ENCODE measurements at places on chromosomes 12 and 14.

DNA sequence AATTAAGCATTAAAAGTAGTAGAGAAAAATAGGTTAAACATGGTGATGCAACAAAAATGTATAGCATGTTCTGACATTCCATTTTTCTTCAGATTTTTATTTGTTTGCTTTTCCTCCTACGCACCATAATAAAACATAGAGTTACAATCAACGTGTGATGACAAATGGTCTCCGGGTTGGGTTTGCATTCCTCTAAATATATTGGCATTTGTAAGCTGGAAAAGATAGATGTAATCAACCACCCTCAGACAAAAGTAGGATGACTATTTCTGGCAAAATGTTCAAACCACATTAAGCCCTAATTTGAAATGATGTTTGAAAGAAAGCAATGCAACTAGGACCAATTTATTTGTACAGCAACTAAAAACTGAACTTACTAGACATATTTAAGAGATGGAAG, 58.4 kb downstream of the SLC25A21 start:
- DNase-seq, result no peak

GRCh38 chr12:102833687-102834441, 83.2 kb downstream of the PAH start:
- no peak for DNase-seq

DNA sequence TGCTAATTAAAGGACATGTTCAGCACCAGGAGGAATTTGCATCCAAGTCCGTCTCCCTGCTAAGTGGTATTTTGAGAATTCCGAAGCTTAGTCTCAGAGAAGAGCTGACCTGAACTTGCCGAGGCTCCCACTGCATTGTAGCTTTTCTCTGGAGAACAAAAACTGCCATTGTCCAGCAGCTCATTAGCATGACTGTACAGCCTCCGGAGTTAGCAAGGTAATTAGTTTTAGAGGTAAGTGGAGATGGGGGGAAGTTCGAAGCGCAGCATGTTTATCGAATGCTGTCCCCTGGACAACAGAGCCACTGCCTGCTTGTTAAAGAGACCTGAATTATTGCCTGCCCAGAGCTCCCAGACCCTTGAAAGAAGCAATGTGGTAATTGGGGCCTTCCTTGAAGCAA, 160.3 kb upstream of the PELI2 start:
- no peak for DNase-seq

GRCh38 chr12:12024911-12025682, 45.6 kb upstream of the BCL2L14 start:
- DNase-seq, result peak; percentile 56

DNA sequence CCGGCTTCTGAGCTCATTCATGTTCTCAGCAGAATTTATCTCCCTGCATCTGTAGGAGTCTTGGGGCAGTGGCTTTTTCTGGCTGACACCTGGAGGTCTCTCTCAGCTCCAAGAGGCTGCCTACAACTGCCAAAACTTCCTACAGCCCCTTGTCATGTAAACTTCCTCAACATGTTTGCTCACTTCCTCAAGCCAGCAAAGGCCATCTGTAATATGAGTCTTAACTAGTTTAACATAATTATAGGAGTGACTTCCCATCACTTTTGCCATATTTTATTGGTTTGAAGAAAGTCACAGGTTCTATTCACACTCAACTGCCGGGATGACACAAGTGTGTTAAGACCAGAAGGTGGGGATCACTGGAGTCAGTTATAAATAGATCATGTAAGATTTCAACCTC, 194.0 kb downstream of the VRK1 start:
- no peak for DNase-seq

DNA sequence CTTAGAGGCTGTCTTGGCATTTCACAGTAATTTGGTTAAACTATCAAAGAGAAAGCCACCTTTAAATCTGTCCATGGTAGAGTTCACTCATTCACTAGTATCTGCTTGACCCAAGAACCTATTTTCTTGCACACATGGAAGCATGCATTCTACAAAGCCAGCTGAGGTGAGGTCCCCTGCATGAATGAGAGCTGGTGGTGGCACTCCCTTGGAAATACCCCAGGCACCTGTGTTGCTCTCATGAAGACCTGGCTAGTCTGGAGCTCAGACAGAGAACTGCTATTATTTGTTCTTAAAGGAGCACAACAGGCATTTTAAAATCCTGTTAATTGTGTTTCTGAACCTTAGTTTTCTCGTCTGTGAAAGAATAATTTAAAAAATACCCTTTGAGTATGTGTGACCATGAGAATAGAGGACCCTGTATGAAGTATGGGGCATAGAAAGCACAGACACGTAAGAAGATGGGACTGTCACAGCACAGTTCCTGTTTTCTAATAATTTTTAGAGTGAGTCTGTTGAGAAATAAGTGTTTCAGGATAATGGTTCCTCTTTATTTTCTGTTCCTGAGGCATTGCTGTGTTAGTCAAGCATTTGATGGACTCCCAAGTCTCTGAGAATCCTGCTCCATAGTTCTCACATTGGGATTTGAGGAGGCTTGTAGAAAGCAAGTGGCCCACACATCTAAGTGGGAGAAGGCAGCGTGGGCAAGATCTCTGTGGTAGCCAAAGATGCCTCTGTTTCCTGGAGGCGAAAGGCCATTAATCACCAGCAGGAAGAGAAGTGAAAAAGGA, 10.9 kb downstream of the RGS6 start:
- no peak for DNase-seq

DNA sequence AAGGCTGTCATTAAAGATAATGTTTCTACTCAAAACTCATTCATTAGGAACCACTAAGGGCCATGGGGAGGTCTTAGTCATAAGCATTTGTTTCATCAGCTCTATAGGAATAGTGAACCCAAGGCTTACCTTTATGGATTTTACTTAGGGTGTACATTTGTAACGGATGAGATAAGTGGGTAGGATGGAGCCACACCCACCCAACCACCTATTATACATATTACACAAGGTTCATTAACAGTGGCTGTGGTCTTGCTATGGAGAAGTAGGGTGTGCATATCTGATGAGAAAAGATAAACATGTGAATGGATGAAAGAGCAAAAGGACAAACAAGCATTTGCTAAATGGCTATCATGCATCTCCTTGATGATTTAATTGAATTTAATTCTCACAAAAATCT, 39.6 kb upstream of the ITPR2 start:
- no peak for DNase-seq

DNA sequence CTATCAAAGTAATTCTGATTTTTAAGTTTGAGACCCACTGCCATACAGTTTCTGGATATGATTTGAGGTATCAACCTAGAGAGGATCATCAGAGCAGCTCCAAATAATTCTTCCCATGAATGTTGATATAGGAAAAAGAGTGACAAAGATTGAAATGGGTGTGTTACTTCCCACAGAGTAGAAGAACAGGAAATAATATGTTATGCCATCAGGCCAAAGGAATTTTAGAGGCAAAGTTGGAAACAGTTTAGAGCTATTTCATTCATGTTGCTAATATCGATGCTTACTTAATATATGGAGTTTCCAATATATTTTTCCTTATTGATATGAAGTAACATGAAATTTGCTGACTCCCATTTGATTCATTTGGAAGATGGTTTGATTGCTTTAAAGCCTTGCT, 8.9 kb upstream of the MSRB3 start:
- no peak for DNase-seq

GRCh38 chr12:120055231-120056000, 61.1 kb downstream of the RAB35 start:
- no peak for DNase-seq

DNA sequence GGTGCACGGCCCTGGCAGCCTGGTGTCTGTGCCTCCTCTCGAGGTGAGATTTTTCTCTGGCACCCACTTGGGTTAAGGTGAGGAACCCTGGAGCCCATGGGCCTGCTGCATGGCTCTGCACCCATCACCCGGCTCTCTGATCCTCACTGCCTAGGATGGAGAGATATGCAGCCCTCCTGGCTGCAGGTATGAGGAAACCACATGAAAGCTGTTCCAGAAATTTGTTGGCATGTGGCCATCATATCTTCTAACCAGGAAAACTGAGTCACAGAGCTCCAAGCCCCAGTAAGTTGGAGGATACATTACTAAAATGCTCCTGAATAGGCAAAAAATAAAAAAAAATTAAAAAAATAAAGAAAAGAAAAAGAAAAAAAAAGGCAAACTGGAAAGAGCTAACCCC, 39.3 kb upstream of the DDX11 start:
- no peak for DNase-seq

GRCh38 chr12:117688446-117688845, 280.3 kb downstream of the KSR2 start:
- DNase-seq, result no peak

- DNase-seq, result no peak
These were observed 1089.3 kb downstream of the SLC16A7 start for GRCh38 chr12:60684988-60685655.

DNA sequence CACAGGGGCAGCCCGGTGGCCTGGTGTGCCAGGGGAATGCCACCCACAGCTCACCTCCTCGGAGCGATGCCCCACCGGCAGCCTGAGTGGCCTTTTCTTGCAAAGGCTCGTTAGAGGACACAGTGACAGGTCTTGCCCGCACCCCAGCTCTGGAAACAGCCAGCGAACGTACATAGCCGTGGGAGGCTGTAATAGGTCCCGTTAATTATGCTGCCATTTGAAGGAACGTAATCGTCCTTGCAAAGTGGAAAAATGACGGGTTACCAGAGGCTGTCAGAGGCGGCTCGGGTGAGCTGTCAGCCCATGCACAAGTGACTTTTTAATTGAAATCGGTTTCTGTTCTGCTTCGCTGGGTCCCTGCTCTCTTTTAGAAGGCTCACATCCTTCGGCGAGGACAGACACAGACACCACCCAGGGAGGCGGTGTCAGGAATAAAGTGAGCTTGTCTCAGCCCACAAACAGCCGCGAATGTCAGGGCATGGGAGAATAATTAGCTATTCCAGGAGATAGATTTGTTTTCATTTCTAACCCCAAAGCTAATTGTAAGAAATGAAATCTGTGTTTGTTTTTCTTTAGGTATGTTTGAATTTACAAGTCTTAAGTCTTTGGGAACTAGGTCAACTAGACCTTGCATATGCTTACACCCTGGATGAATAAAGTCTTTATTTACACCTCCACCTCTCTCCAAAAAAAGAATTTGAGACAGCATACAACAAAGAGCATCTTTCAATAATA, 77.2 kb upstream of the RFLNA start:
- DNase-seq, result no peak

DNA sequence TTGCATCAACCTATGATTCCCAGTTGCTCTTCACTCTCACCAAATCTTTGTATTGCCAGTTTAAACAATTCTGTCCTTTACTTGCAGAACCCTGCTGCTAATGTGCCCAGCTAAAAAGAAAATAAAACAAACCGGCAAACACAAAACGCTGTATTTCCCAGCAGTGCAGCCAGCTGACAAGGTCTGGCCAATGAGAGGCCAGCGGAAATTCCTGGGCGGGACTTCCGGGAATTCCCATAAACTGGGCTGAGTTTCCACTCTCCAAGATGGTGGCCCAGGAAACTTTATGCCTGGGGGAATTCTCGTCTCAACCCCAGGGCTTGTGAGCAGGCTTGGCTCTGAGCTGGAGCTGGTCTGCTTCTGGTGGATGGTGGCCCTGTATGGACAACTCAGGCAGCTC, 807.3 kb upstream of the TMEM132C start:
- no peak for DNase-seq

GRCh38 chr14:77032844-77033621, 4.5 kb upstream of the IRF2BPL start:
- peak; percentile 79 for DNase-seq

GRCh38 chr14:66105815-66106214, 380.4 kb upstream of the CCDC196 start:
- no peak for DNase-seq

- no peak for DNase-seq
These were observed 96.3 kb upstream of the EEA1 start for GRCh38 chr12:93025145-93026103.

GRCh38 chr14:104512771-104513640, 66.6 kb upstream of the C14orf180 start:
- no peak for DNase-seq

DNA sequence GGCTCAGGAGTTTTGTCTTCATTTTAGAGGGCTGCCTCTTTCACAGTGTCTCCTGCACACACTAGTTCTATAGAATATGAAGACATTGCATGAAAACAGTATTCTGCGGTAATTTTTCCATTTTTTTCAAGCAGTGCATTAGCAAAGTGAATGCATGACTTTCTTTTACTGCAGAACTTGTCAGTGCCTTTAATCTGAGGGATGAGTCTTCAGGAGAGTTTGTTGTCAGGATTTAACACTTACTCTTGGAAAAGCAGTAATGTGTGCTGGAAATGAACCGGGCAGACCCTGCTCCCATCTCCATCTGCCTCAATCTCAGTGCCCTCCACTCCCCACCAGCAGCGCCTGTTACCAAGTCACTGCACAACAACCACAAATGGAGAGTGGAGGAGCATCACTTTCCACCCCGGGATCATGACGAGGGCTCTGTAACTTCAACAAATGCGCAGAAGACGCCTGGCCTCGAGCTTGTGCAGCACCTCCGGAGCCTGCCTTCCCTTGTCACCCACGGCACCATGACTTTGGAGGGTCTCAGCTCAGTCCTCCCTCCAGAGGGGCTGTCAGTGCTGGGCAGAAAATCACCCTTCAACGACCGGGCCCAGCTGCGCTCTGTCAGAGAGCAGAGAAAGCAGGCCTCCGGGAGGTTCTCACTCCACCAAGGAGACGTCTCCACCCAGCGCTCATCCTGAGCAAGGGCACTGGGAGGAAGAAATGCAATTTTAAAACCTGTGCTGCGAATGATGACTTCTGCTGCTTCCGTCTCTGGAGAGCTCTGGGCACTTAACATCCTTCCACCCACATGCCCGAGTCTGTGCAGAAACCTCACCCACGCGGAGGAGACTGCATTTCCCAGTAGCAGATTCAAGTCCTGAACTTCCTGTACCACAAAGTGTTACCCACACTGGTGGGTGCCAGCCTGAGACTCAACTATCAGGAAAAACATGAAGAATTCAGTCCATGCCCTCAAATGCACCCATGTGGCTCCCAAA, 255.7 kb downstream of the ADGRD1 start:
- no peak for DNase-seq

GRCh38 chr12:72346363-72346944, 74.3 kb downstream of the TRHDE start:
- DNase-seq, result peak; percentile 3

DNA sequence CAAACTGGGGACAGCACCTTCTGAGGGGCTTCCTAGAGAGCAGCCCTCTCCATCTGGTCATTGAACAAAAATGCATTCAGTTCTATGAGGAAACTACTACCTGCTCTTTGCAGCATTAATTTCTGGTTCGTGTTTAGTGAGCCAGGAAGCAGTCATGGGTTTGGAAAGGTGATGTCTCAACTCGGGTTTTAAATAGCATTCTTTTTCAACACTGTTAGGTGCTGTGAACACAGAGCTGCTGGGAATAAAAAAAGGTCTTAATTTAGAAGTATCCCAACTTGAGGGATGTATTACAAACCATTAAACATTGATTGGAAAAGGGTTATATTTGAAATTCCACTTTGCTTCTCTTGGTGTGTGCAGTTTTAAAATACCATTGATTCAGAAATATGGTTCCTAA, 9.3 kb downstream of the MYO1H start:
- no peak for DNase-seq

DNA sequence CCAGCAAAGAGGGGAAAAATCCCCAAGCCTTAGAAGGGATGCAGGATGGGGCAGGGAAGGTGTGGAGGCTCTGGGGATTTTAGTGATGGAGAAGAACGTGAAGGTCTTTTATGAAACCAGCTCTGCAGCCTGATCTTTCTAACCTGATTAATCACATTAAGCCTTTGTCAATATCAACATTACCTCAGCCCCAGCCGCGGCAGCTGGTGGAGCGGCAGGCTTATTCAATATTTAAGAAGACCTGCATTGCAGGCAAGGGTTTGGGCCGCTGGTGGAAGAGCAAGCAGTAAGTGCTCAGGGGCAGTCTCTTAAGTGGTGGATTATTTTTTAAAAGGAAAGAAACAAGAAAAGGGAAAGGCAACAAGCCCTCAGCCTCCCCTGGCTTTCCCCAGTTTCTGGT, 16.6 kb downstream of the RPH3A start:
- no peak for DNase-seq

GRCh38 chr12:47775100-47775911, 2.3 kb downstream of the SLC48A1 start:
- no peak for DNase-seq

Data from activated naive CD4-positive, alpha-beta T cell treated with Interleukin-2 at 50 U/mL for 16 hours (primary cell).